ENCODE measurements at places on chromosomes 5 and 9.

DNA sequence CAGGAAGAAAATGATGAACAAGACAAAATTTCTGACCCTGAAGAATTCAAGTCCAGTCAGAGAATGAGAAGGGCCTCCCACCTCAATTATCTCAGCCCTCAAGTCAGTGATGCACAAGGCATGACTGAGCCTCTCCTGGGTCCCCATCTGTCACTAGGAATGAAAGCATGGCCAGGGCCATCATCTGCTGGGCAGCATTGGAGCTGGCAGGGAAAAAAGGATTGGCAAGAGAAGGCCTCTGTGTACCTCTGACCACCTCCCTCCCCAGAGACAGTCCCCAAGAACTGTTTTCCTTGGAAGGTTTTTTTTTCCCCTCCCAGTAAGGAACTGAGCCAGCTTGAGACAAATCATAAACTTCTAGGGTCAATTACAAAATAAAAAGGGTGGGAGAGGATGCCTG lies 76.7 kb downstream of the KLHL3 start:
- DNase-seq, result no peak

DNA sequence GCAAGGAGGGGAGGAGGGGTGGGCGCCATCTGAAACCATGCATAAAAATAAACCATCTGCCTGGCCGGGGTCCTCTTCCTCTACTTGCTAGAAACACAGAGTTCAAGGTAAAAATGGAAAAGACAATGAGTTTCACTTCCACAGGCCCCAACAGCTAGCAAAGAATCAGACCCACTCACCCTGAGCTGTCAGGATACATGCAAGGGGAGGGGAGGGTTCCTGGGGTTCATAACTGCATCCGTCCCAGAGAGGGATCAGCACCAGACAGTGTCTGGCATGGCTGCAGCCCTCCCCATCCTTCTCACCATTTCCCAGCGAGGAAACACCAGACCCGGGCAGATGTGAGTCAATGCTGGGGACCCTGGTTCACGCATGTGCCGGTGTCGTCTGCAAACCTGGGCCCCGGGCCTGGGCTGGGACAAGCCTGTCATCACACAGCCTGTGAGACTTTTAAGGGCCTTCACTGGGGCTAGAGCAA lies 55.4 kb downstream of the SEMA4D start:
- peak; percentile 66 for DNase-seq

GRCh38 chr9:21102305-21102704 lies 24.6 kb upstream of the IFNB1 start:
- DNase-seq, result no peak

DNA sequence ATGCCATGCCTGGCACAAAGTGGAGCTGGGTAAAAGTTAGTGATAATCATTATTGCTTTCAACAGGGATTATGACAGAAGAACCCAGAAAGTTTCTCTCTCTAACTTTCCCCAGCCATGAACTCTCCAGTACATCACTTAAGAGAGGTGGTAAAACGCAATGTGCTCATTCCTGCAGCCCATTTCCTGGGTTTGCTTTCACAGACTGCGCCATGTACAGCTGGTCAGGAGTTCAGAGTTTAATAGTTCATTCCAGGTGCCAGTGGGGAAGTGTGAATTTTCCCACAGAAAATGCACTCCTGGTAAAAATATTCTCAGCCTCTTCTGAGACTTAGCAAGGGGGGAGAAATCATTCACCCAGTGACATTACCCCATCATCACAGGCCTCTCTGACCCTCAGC lies 35.5 kb downstream of the ADAM19 start:
- DNase-seq, result no peak

- no peak for DNase-seq
Observed at GRCh38 chr5:96957254-96958049, 21.6 kb downstream of the LNPEP start.

DNA sequence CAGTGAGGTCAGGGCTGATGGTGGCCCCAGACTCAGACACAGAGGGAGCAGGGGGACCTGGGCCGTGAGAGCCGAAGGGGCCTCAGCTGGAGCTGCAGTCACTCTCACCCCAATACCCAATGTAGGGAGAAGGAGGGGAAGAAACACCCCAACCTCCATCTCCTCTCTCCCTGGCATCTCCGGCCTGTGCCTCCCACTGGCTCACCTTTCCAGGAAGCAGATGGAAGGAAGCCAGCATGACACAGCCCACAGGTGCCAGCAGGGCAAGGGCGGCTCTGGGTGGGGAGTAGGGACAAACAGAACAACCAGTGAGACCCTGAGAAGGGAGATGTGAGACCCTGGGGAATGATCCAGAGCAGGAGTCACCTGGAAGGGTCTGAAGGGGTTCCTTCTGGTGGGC lies 3.0 kb upstream of the CRB2 start:
- no peak for DNase-seq

- DNase-seq, result peak; percentile 96
Observed at GRCh38 chr5:151157426-151158286, at the start of gene ANXA6. Gene ANXA6 (minus strand): TSS chr5:151157779. CDS start chr5:151147901, 9,878 bp downstream.

- no peak for DNase-seq
Observed at GRCh38 chr5:120124961-120125360, 339.1 kb upstream of the PRR16 start.

DNA sequence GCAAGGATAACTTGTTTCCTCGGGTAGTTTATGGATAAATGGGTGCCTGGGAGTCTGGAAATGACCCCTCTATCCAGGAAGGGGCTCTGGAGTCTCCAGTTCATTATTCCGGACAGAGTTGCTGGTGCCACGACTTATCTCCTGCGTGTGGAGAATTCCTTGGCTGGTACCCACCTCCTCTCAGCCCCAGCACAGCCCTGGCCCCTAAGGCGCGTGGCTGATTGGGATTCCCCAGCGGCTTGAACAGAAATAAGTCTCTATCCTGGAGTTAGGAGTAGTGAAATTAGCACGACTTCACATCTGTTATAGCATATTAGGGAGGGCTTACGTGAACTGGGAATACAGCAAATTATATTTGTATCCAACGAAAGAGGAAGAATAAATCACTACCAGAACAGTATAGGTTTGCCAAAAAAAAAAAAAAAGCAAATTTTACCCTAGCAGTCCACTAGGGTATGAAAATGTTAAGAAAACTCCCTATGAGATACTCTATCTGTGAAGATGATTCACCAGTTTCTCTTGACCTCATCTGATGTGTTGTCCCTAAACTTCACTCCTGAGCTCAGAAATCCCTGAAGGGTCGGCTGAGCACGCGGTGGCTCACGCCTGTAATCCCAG lies 172.5 kb upstream of the OTULINL start:
- DNase-seq, result no peak

DNA sequence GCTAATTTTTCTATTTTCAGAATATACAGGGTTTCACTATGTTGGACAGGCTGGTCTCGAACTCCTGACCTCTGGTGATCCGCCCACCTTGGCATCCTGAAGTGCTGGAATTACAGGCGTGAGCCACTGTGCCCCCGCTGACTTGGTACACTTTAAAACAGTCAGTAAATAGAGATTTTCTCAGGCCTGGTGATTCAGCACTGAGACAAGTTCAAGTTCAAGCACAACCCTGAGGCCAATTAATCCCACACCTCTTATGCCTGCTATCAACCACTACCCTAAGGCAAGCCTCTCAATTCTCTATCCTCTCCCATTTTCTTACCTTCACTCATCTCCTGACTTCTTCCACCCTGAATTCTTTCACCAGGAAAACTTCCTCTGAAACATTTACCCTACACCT lies 18.9 kb downstream of the MUSK start:
- no peak for DNase-seq

GRCh38 chr5:172713809-172714490 lies 57.0 kb downstream of the DUSP1 start:
- DNase-seq, result no peak

- DNase-seq, result no peak
Observed at GRCh38 chr9:130988905-130989304, 20.1 kb upstream of the LAMC3 start.

DNA sequence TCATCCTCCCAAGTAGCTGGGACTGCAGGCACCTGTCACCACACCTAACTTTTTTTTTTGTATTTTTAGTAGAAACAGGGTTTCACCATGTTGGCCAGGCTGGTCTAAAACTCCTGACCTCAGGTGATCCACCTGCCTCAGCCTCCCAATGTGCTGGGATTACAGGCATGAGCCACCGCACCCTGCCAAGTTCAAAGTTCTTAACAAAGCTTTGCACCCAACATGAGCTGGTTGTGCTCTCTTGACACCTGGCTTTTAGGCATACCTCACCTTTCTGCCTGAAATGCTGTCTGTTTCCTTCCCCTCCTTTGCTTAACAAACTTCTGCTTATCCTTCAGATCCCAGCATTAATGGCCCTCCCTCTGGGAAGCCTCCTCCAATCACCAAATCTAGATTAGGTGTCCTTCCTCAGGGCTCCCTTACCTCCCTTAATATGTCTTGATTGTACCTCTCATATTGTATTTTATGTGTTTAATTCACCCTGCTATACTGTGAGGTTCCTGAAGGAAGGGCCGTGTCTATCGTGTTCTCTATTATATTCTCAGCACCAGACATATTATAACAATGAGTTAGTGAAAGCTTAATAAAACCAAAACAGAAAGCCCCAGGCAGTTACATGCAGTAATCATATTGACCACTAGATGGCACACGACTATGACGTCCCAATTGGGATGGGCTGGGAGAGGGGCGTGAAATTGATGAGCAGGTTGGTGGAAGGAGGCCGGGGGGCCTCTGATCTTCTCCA lies 62.9 kb upstream of the PPARGC1B start:
- DNase-seq, result no peak

DNA sequence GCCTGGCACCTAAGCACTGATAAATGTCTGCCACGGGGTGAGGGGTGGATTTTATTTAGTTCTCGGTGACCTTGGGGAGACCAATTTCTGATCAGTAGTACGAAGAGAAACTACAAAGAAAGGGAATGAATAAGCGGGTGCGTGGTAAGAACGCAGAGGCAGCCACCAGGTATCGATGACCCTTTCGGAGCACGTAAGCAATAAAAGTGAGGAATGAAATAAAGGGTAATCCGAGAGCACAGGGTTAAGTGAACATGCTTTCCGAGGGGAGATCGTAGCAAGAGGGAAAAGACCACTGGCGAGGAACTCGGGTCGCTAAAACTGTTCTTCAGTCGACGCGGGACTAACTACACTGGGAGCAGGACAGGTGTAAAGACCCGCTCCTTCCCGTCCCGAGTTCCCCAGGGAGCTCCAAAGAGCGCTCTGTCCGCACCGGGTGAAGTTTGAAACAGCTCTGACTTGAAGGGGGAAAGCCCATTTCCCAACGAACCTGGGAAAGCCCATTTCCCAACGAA lies 1.1 kb downstream of the ELOVL7 start:
- no peak for DNase-seq

GRCh38 chr9:127522727-127523126 lies 71.4 kb downstream of the LRSAM1 start:
- DNase-seq, result no peak

GRCh38 chr5:119347991-119348390 lies 7.8 kb upstream of the TNFAIP8 start:
- DNase-seq, result no peak

DNA sequence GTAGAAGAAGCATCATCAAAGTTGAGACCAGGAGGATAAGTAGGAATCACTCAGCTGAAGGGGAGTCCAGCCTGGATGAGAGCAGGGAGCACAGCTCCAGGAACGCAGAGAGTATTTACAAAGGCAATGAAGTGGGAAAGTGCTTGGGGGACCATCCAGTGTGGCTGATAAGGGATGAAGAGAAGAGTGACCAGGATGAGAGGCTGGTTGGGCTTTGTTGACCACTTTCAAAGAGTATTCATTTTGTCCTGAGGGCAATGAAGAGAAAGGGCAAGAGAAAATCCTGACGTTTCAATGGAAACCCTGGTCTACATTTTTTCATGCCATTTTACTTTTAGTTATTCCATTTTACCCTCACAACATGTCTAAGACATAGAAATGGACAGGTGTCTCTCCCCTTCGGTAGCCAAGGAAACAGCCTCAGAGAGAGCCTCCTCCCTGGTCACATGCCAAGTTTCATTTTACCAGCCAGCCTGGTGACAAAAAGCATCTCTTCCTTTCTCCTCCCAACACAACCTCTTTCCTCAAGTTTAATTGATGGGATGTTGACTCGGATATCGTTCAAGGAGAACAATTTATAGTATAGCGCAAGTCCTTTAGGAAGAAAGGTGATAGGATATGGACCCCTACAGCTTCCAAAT lies 492.7 kb upstream of the CLINT1 start:
- DNase-seq, result no peak

DNA sequence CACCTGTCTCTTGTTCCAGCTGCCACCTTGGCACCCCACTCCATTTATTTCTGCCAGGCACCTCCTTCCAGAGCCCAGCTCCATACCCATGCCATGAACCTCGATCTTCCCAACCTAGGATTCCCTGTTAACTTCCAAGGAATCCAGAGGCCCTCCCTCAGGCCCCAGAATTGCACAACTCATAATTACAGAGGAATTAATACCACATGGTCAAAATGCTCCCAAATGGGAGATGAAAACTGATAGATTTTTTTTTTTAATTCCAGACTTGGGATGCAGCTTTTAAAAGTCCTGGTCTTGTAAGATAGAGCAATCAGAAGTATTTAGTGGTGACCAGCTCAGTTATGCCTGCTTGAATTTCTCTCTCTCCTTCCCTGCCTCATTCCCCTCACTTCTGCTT lies 96.2 kb upstream of the CCDC112 start:
- DNase-seq, result no peak

GRCh38 chr9:105157171-105157583 lies 87.3 kb upstream of the SLC44A1 start:
- no peak for DNase-seq

DNA sequence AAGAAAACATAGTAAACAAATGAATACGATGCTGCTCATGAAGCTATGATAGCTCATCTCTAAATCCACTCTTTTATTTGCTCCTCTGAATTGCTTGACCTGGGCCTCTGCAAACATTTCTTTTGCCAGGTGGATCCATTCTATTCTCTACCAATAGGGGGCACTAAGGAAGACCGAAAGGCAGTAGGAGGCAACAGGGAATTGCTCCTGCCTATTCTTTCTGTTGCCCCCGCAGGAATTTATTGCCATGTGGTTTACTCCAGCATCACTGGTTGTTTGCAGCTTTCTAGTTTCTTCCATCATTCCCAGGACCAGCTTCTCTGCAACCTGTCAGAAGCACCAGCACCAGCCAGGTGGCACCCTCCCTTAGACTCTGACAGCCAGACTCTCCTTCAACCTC lies 5.3 kb downstream of the GAPT start:
- no peak for DNase-seq

DNA sequence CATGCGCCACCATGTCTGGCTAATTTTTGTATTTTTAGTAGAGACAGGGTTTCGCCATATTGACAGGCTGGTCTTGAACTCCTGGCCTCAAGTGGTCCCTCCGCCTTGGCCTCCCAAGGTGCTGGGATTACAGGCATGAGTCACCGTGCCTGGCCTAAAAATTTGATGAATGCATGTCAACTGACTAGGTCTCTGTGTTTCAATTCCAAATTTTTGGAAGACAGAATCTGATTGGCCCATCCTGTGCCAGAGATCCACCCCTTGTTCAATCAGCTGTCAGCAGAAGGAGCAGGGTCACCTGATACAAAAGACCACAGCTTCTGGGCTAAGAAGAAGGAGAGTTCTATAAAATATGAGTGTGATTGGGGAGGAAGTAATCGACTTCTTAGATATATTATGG lies 43.5 kb upstream of the COL15A1 start:
- no peak for DNase-seq

DNA sequence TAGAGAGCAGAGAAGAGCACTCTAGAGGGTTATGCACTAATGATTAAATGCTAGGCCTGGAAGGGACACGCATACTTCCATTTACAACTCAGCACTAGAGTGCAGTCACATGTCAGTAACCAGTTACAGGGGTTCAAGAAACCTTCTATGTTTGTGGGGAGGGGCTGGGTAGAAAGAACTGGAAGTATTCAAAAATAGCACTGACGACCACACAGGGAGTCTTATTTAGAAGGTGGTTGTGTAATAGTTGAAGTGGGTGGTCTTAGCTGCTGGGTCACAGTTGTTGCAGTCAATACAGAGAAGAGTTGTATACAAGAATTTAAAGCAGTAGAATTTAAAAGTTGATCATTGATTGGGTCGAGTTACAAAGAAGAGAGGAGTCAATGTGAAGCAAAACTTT lies 15.4 kb downstream of the AOPEP start:
- DNase-seq, result no peak
